ENCODE measurements at places on chromosomes 1 and 21. TPM values are rescaled to one million over a fixed set of nuclear protein-coding genes. Genes with fewer than 3 reads are reported as not detected.

The IVL gene
- total RNA-seq: not detected

The ITLN1 gene
- total RNA-seq: 6.4 TPM

The PSMD4 gene
- total RNA-seq: 136 TPM

The TNFRSF25 gene
- total RNA-seq: 4.4 TPM

The GIPC2 gene
- 1.8 TPM for total RNA-seq

The ENO1 gene
- 335 TPM for total RNA-seq

The GUCA2B gene
- total RNA-seq: not detected

The IGSF9 gene
- 2.7 TPM for total RNA-seq

The SHE gene
- 17.4 TPM for total RNA-seq

The REN gene
- total RNA-seq: 2.9 TPM

The MYOG gene
- total RNA-seq: not detected

The RAB3B gene
- total RNA-seq: not detected

The TRAPPC10 gene
- 18.0 TPM for total RNA-seq

The VASH2 gene
- 0.91 TPM for total RNA-seq

The MYOM3 gene
- 213 TPM for total RNA-seq

The ITGB2 gene
- 27.1 TPM for total RNA-seq

The ZNF496 gene
- total RNA-seq: 17.6 TPM
